CD4-positive, alpha-beta T cell (primary cell): ENCODE measurements at places on chromosomes 3 and 15. TPM values are rescaled to one million over a fixed set of nuclear protein-coding genes. Genes with fewer than 3 reads are reported as not detected.
A peak's percentile ranks its signal among the peaks of the same experiment; 100 is the strongest.

DNA sequence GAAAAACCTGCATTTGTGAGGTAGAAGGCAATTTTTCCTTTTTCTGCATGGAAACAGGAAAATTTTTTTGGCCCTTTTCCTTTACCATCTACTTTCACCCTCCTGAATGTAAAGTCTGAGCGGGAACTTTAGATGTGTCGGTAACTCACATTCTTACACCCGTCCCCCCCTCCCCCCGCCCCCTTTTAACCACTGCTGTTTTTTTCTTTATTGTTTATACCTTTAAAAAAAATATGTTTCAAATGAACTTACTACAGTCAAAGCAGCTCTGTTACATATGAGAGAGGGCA lies 487 bp upstream of the HES1 start:
- H3K4me1 ChIP-seq = peaks cover 55% of the 10 kb centered on the region
- peak overlapping the region; percentile 47 for H3K4me3 ChIP-seq
- no peak overlapping the region for H3K27ac ChIP-seq
- peaks cover 59% of the 10 kb centered on the region for H3K27me3 ChIP-seq

Gene GPR176
- not detected for total RNA-seq

Gene CP
- total RNA-seq = not detected

Gene PDHB
- total RNA-seq = 31.5 TPM

Gene DVL3
- total RNA-seq = 30.0 TPM

- no peaks in the 10 kb centered on the region for H3K27me3 ChIP-seq
- H3K4me3 ChIP-seq = no peak overlapping the region
- DNase-seq = no peak
- no peak overlapping the region for H3K27ac ChIP-seq
- H3K4me1 ChIP-seq = no peaks in the 10 kb centered on the region
- H3K36me3 ChIP-seq = no peaks in the 10 kb centered on the region
Observed at GRCh38 chr15:29687204-29687815, 135.0 kb downstream of the TJP1 start.

Gene DAZL
- not detected for total RNA-seq

GRCh38 chr3:127112796-127113570 lies 79.9 kb upstream of the PRR23E start:
- H3K36me3 ChIP-seq = no peaks in the 10 kb centered on the region
- no peak overlapping the region for H3K27ac ChIP-seq
- no peaks in the 10 kb centered on the region for H3K4me1 ChIP-seq

- H3K27ac ChIP-seq = no peak overlapping the region
- DNase-seq = no peak
- H3K4me3 ChIP-seq = no peak overlapping the region
- H3K36me3 ChIP-seq = peaks cover 15% of the 10 kb centered on the region
- H3K4me1 ChIP-seq = peaks cover 73% of the 10 kb centered on the region
Observed at GRCh38 chr3:15319575-15319974, 12.8 kb downstream of the SH3BP5 start.

GRCh38 chr15:73232776-73233175 lies 136.0 kb downstream of the HCN4 start:
- H3K27me3 ChIP-seq = no peaks in the 10 kb centered on the region
- no peak for DNase-seq
- no peak overlapping the region for H3K27ac ChIP-seq

DNA sequence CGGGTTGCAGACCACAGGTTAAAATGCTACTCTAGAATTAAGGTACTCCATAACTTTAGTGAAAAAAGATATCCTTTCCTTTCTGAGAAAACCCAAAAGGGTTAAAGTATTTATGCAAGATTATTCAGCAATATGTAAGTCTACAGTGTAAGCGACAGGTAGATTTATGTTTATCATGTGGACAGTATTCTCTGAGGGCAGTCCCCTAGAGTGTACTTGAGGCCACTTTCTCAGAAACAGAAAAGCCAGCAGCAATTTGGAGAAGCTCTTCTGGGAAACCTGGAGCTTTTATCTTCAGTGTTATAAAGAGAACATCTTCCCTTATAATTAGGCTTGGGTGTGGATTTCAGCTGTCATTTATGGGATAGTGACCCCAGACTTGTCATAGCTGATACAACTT lies 8.9 kb downstream of the ST3GAL6 start:
- H3K36me3 ChIP-seq = no peaks in the 10 kb centered on the region
- H3K4me3 ChIP-seq = no peak overlapping the region
- no peak overlapping the region for H3K27ac ChIP-seq
- H3K4me1 ChIP-seq = no peaks in the 10 kb centered on the region
- no peaks in the 10 kb centered on the region for H3K27me3 ChIP-seq

- H3K27me3 ChIP-seq = no peaks in the 10 kb centered on the region
- peaks cover 20% of the 10 kb centered on the region for H3K36me3 ChIP-seq
- no peaks in the 10 kb centered on the region for H3K4me1 ChIP-seq
- DNase-seq = no peak
- no peak overlapping the region for H3K27ac ChIP-seq
Observed at GRCh38 chr3:128362026-128362965, 104.4 kb downstream of the DNAJB8 start.

DNA sequence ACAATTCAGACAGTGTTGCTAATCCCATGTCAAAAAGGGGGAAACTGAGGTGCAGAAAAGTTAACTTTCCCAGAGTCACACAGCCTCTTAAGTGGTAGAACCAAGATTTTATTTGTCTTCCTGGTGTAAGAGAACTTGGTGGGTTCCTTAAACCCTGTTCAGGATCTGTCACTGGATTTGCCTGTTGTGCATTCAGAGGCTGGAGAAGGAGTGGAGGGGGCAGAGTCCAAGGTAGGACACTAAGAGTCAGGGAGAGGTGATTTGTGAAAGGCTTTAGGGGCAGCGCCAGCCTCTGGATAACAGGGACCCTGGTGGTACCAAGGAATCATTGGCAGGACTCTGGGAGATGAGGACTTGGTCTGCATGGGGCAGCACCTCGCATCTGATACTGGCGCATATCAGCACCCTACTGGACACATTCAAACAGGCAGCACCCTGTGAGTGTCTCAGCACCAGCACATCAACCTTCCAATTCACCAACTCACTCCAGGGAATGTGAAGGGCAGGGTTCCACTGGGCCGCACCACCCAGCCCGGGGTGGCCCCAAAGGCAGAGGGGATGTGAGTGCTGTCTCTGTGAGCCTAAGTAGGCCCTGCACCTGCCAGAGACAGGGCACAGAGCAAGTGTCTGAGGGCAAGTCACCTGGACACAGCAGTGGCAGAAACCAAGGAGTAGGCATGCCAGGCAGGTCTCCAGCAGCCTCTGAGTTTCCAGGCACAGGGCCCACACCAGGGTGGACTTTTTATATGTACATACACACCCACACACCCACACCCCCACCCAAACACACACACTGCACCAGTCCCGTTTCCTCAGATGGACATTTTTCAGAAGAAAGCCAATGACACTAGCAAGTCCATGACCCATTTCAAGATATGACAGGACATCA lies 71.6 kb downstream of the LIPC start:
- H3K36me3 ChIP-seq = no peaks in the 10 kb centered on the region
- no peak overlapping the region for H3K27ac ChIP-seq

- H3K36me3 ChIP-seq = no peaks in the 10 kb centered on the region
- no peak overlapping the region for H3K4me3 ChIP-seq
- no peak for DNase-seq
- no peaks in the 10 kb centered on the region for H3K4me1 ChIP-seq
- H3K27ac ChIP-seq = no peak overlapping the region
Observed at GRCh38 chr3:169931747-169932520, 20.6 kb downstream of the SAMD7 start.

- H3K27ac ChIP-seq = no peak overlapping the region
- no peaks in the 10 kb centered on the region for H3K27me3 ChIP-seq
- H3K4me1 ChIP-seq = no peaks in the 10 kb centered on the region
- no peak overlapping the region for H3K4me3 ChIP-seq
- H3K36me3 ChIP-seq = no peaks in the 10 kb centered on the region
Observed at GRCh38 chr3:166275024-166275390, 437.8 kb upstream of the BCHE start.

Gene P2RY14
- not detected for total RNA-seq

- no peaks in the 10 kb centered on the region for H3K27me3 ChIP-seq
- H3K4me3 ChIP-seq = no peak overlapping the region
- no peaks in the 10 kb centered on the region for H3K36me3 ChIP-seq
- DNase-seq = no peak
- no peak overlapping the region for H3K27ac ChIP-seq
Observed at GRCh38 chr3:18853269-18853668, 295.0 kb upstream of the KCNH8 start.

Gene GPR171
- total RNA-seq = 16.7 TPM

GRCh38 chr3:128322030-128323022 lies 144.4 kb downstream of the DNAJB8 start:
- H3K36me3 ChIP-seq = peaks cover 17% of the 10 kb centered on the region
- no peaks in the 10 kb centered on the region for H3K27me3 ChIP-seq
- H3K4me1 ChIP-seq = peaks cover 64% of the 10 kb centered on the region
- no peak overlapping the region for H3K27ac ChIP-seq
- H3K4me3 ChIP-seq = no peak overlapping the region

DNA sequence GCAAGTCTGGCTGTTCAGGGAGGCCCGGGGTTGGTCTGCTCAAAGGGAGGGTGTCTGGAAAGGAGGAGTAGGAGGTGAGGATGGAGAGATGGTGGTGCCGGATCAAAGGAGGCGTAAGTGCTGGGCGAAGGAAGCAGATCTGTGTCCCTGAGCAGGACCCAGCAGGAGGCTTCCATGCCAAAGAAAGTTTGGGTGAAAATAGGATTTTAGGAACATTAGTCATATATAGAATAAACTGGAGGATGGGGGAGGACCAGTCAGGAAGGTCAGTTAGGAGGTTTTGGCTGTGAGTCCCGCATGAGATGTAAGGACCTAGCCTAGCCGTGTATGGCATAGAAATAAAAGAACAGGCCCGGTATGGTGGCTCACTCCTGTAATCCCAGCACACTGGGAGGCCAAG lies 28.6 kb upstream of the VPS8 start:
- H3K27ac ChIP-seq = no peak overlapping the region
- no peaks in the 10 kb centered on the region for H3K36me3 ChIP-seq
- DNase-seq = no peak
- no peaks in the 10 kb centered on the region for H3K27me3 ChIP-seq
- H3K4me1 ChIP-seq = peaks cover 20% of the 10 kb centered on the region
- H3K4me3 ChIP-seq = no peak overlapping the region

Gene ACAA1
- 56.4 TPM for total RNA-seq

DNA sequence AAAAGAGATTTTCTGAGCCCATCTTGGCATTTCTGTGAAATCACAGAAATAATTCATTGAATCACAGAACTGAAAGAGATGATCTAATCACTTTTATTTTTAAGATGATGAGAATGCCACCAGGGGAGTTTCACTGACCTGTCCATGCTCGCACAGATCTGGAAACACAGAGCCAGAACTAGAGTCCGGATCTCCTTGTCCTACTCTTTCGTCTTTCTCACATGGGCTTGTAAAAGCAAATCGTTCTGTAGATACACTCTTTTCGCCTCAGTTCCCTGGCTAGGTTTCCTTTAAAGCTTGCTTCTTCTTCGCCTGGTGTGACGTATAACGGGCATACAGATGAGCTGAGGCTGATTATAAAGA lies 122.5 kb upstream of the SPRED1 start:
- H3K27me3 ChIP-seq = no peaks in the 10 kb centered on the region
- no peak overlapping the region for H3K4me3 ChIP-seq
- no peaks in the 10 kb centered on the region for H3K36me3 ChIP-seq
- no peak for DNase-seq
- no peaks in the 10 kb centered on the region for H3K4me1 ChIP-seq

DNA sequence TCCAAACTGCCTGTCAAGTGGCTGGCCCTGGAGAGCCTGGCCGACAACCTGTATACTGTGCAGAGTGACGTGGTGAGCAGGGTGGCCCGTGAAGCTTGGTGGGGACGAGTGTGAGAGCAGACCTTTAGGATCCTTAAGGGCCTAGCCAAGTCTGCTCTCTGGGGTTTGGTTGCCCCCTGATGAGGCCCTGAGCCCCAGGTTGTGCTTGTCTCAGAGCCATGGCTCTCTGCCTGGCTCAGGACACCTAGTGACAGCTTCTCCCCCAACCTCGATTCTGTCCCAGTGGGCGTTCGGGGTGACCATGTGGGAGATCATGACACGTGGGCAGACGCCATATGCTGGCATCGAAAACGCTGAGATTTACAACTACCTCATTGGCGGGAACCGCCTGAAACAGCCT lies 14.4 kb downstream of the TYRO3 start:
- H3K4me3 ChIP-seq = no peak overlapping the region
- H3K27ac ChIP-seq = no peak overlapping the region
- H3K36me3 ChIP-seq = no peaks in the 10 kb centered on the region
- no peaks in the 10 kb centered on the region for H3K27me3 ChIP-seq
- H3K4me1 ChIP-seq = no peaks in the 10 kb centered on the region

DNA sequence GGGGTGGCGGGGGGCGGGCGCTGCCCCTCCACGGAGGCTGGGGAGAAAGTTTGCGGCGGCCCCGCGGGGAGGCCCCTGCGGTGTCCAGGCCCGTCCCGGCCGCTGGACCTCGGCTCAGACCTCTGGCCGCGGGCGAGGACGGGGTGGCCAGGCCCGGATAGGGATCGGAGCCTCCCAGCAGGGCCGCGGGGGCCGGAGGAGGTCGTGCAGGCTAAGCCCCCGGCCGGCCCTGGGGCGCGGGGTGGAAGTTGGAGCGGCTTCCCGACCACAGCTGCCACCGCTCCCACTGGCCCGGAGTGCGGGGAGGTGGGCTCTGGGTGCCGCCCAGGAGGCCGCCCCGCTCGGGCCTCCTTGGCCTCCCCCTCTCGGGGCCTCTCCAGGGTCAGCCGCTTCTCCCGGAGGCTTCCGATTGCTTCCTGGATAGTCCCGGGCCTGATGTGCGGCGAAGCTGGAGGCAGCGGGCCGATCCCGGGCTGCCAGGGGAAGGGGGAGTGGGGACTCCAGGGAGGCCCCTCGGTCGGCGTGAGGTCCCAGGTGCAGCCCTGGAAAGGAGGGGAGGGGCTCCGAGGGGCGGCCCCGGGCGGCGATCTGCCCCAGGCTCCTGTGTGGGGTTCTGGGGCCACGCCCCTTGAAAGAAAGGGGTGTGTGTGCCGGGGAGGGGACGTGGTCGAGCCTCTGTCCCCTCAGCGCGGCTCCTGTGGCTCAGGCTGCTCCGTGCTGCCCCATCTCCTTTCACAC lies 907 bp downstream of the PLXNA1 start:
- peaks cover 30% of the 10 kb centered on the region for H3K4me1 ChIP-seq
- H3K27ac ChIP-seq = no peak overlapping the region
- no peaks in the 10 kb centered on the region for H3K27me3 ChIP-seq
- DNase-seq = no peak

DNA sequence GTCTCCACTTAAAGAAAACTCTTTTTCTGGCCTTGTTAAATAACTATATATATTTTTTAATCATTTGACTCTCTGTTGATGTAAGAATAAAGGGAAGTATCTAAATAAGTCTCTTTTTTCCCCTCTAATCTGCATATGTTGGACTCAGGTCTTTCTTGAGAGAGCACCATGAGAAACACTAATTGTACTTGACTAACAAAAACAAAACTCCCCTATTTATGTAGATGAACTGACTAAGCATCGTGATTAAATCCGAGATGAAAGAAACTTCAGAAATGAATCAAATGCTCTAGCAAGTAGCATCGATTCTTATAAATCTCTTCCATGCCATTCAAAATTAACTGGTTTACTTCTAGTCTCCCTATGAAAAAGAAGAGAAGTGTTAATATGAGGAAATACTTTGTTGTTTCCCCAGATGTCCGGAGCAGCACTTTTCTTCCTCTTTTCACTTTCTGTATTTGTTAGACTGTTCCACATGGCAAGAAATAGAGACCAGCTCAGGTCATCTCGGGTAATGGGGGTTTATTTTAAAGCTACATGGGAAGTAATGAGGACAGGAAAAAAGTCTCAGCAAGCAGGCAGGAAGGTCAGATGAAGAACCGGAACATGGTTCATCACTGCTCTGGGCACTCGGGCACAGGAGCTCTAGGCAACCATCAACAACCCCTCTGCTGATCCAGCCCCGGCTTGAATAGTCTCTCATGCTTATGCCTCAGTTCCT lies 288.3 kb downstream of the CNTN6 start:
- H3K36me3 ChIP-seq = no peaks in the 10 kb centered on the region
- no peak overlapping the region for H3K27ac ChIP-seq
- no peak overlapping the region for H3K4me3 ChIP-seq
- no peaks in the 10 kb centered on the region for H3K27me3 ChIP-seq

Gene HDGFL3
- total RNA-seq = 5.5 TPM
